ENCODE measurements at places on chromosomes 4 and X.

DNA sequence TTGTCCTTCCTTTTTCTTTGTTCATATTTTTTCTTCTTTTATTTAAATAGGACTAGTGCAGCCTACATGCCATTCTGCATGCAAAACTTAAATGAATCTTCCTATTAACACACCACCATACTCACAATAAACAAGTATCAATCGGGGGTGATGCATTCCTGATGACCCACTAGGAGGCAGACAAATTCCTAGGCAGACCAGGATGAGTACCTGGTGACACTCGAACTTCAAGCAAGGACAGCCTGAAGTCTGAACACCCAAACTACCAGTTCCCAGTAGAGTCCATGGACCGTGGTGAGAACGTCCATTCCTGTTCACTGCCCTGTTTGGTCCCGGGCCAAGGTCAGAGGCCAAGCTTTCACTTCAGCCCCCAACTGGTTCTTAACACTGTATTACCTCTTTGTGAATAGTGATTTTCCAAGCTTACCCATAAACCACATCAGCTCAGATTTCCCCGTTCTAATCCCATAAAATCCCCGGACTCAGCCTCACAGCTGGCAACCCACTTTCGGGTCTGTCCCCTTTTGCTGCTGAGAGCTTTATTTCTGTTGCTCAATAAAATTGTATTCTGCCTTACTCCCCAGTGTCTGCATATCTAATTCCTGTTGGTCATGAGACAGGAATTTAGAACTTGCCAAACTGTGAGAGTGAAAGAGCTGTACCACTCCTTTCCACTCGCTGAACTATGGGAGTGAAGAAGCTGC lies 1286.6 kb downstream of the FSTL5 start:
- DNase-seq: no peak

DNA sequence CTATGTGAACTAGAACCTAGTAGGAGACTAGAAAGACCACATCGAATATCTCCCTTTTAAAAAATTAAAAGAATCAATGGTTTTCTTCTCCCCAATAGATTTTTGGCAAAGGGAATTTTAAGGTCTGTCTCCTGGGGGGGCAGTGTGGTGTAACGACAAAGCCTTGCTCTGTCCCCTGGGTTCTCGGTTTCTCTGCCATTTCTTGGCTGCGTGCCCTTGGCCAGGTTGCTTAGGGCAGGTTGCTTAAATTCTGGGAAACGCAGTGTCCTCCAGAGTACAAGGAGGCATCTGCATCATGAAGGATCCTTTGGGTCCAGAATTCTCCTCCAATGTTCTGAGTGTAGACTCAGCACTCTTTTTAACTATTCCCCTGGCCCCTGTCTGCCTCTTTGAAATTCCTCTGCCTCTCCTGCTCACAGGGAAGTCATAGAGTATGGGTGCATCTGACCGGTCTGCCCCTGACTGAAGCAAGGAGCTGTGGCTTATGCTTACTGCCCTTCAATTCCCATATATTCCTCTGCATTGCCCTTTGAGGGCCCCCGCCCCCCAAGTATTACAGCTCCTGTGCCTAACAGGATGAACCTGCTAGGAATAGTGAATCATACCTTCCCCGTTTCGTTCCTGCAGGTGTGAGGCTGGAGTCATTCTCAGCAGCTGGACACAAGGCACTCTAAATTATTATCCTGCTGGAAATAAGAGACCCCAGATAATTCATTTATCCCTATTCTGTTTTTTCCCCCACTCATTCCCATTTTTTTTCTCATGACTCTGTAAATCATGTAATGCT lies 2.2 kb downstream of the KIT start:
- DNase-seq: no peak

- no peak for DNase-seq
These were observed 26.1 kb downstream of the TKTL2 start for GRCh38 chr4:163447481-163447880.

DNA sequence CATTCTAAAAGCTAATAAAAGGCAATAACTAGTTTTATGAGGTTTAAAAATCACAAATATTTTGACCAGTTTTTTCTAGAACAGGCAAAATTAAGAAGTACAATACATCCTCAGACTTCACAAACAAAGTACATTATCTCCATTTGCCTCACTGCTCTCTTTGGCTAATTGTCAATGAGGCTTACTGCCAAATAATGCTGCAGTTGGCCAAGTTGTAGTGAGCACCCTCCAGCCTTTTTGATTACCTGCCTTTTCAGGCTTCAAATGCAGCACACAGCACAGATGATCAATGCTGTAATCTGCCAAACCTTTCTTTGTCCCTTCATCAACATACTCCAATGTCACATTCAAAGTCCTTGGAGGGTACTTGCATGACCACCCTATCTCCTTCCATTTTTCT lies 605.2 kb downstream of the KLHL13 start:
- no peak for DNase-seq

GRCh38 chrX:71859637-71860036 lies 51.0 kb upstream of the NHSL2 start:
- peak; percentile 16 for DNase-seq

- no peak for DNase-seq
These were observed 92.1 kb downstream of the MAMLD1 start for GRCh38 chrX:150455215-150455608.

DNA sequence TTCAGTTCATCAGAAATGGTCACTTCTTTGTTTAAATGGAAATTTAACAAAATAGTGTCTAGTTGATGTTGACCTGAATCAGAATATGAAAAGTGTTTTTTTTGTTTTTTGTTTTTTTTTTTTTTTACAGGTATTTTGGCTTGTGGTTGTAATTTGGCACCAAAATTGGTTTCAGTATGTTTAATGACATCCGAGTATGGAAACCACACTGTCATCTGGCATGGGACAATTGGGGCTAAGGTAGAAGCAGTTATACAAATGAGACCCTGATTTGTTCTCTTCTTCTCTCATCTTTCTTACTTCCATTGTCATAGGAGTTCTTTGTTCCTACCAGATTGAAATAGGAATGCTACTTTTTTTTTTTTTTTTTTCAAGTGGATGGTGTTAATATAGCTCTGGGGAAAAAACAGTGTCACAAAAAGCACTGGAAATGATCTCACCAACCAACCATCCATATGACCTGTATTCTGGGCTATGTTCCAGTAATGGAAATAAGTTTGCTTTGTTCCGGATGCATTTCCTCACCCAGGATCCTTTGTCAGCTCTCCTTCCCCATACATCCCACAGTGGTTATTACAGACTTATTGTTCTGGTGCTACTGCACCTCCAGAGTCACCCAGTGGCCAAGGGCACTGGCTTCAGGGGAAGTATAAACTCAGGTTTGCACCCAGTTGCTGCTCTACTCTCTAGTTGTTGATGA lies 95.8 kb downstream of the ATXN3L start:
- DNase-seq: no peak

DNA sequence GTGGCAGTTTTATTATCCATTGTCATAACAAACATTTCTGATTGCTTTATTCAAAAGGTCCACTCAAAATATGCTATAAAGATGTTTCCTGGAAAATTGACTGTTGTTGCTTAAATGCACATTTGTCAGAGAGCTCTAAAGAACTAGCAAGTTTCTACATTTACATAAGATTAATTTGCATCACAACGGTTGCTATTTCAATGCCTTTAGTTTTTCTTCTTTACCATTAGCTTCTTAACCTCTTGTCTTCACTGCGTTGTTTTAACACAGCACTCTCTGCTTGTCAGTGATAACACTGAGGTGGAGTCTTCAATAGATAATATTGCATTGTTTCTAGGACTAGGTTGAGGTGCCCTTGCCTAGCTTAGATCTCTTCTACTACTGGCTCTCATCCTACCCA lies 76.7 kb upstream of the GALNT7 start:
- DNase-seq: no peak

DNA sequence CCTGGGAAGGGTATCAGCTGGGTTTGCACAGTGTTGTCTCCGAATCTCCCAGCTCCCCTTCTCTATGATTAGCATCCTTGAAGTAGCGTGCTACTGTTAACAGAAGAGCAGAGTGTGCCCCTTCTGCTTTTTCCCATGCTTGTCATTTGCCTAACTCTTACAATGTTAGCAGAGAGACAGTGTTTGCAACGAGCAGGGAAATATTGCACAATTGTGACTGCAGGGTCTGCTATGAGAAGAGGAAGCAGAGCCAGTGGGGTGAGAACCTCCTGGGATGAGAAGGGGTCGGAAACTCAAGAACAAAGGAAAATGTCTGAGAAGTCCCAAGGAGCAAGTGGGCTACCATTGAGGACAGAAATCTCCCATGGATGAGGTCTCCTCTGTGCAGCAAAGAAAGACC lies 7.8 kb upstream of the CHRNA9 start:
- DNase-seq: no peak

- no peak for DNase-seq
These were observed 36.6 kb upstream of the MBTPS2 start for GRCh38 chrX:21802839-21803238.

- DNase-seq: peak; percentile 26
These were observed 763 bp downstream of the PYURF start for GRCh38 chr4:88522702-88523324.

- no peak for DNase-seq
These were observed 41.6 kb upstream of the TLR3 start for GRCh38 chr4:186027405-186027804.

GRCh38 chr4:186724058-186724863 lies 605 bp upstream of the FAT1 start:
- no peak for DNase-seq

DNA sequence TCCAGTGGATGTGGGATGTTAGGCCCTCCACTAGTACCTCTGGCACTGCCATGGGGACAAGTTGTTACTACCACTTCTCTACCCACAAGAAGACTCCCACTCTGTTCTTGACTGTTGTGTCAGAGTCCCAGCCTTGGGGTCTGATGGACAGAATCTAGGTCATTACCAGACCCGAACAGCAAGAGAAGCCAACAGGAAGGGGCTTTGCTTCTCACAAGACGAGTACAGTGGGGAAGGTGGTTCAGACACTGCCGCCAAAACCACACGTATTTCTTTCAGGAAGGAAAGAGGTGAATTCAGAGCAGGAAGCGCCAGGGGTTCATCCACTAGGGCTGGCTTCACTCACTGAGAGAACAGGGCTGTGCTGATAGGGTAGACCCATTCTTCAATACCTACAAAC lies 161.3 kb upstream of the KIT start:
- no peak for DNase-seq

- DNase-seq: no peak
These were observed 25.4 kb upstream of the AFAP1 start for GRCh38 chr4:7964890-7965662.

- DNase-seq: no peak
These were observed 22.0 kb upstream of the TMPRSS11B start for GRCh38 chr4:68267433-68267944.

GRCh38 chrX:140723121-140723715 lies 13.7 kb downstream of the LINC00632 start:
- DNase-seq: no peak

DNA sequence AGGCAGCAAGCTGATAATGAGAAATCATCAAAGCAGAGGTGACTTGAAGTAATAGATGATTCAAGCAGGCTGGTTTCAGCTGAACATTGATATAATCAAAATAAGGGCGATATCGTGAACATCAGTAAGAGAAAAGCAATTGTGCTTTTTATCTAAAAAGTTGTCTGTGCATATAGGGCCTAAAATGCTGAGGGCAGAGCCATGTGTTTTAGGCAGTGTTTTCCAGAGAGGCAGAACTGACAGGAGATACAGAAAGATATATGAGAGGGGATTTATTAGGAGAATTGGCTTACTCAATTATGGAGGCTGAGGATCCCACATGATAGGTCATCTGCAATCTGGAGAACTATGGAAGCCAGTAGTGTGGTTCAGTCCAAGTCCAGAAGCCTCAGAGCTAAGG lies 136.5 kb upstream of the NPY2R start:
- no peak for DNase-seq

DNA sequence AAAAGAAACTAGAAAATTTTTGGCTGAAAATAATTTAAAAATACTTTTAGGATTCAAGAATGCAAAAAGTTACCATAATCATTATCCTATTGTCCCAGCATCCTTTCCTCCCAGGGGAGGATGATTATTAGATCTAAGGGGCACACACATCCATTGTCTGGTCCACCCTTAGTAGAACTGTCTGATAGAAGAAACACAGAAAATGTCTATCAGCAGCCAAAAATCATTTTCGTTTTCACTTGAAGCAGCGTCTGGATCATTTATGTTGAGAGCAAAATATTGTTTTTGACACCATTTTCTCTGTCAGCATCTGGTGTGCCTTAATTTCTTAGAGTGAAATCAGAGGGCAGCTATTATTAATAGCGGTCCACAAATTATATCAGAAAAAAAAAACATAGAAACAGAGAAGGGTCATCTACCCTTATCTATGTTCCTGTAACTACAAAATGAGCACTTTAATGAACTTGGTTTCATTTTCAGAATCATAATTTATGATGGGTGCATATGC lies 446.3 kb downstream of the TRAM1L1 start:
- no peak for DNase-seq

DNA sequence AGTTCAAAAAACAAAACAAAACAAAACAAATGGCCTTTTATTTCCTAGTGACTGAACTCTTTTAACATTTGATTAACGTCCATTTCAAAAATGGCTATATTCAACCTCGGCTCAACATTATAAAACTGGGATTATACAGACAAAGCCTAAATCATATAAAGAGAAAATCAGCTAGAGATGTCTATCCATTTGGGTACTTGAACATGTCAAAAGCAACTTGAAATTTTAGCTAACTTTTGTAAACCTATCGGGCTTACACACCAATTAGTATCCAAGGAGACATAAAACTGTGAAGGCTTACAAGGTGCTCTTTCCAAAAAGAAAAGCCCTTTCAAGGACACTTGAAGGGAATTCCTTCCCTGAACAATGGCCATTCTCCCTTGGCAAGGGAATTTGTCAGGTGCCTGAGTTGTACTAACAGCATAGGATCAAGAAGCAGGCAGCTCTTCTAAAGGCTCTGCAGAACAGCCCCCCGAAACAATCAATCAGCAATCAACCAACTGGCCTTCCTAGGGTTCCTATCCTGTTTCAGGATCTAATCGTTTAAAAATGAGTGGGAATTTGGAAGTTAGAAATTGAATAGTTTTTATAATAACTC lies 633.7 kb upstream of the HTR2C start:
- DNase-seq: no peak

DNA sequence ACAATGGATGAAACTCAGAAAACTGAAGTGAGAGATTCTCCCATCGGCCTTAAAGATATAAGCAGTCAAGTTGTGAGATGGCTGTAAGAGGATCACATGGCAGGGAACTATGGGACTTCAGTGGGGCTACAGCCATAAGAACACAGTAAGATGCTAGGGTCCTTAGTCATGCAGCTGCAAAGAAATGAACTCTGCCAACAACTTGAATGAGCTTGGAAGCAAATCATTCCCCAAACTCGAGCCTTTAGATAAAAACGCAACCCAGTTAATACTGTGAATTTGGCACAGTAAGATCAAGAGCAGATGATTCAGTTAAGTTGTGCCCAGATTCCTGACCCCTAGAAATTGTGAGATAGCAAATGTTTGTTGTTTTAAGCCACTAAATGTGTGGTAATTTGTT lies 117.3 kb downstream of the FAM13A start:
- DNase-seq: no peak

- no peak for DNase-seq
These were observed 254.7 kb downstream of the PALLD start for GRCh38 chr4:168751263-168752225.

DNA sequence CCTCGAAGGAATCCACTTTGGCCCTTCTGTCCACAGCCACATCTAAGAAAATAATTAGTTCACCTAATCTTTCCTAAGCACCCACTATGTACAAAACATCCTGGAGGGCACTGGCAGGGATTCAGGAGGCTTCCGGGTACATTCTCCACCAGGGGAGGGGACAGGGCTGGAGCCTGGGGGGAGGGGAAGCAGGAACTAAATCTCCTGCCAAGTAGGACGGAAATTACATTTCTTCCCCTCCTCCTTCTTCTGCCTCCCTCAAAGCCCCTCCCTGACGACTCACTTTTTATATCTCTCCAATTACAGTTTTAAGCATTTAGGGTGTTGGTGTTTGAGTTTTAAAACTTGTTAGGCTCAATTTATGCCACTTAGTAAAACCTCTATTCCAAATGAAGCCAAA lies 203.1 kb downstream of the BCOR start:
- DNase-seq: no peak
